MM.1S (cell line): ENCODE measurements at places on chromosomes 1 and 21.

- no peak overlapping the region for H3K27ac ChIP-seq
- H3K4me3 ChIP-seq = no peak overlapping the region
Measured at GRCh38 chr1:78339490-78339889, 151.3 kb upstream of the PTGFR start.

DNA sequence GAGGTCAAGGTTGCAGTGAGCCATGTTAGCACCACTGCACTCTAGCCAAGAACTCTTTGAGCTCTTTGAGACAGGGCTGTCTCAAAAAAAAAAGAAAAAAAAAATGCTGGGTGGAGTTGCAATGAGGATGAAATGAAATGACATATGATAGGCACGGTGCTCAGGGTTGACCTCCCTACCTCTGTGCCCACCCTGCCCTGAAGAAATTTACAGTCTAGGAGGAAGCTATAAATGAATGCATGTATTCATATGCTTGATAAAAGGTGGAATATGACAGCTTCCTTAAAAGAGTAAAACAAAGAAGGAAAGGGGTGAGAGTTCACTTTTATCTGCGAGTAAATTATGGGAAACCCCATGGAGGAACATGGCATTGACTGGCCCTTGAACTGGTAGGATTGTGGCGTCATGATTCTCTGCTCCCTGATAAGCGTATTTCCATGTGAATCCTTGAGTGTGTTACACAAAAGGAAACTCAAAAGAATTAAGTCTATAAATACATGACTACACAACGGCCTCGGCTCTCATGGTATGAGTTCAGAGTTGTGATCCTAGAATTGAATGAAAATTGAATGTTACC is 59.0 kb upstream of the RAVER2 start:
- no peaks in the 10 kb centered on the region for H3K4me1 ChIP-seq
- no peak overlapping the region for H3K4me3 ChIP-seq
- H3K27ac ChIP-seq = no peak overlapping the region
- DNase-seq = no peak
- H3K27me3 ChIP-seq = no peaks in the 10 kb centered on the region

- no peak overlapping the region for H3K4me3 ChIP-seq
- H3K4me1 ChIP-seq = no peaks in the 10 kb centered on the region
- no peaks in the 10 kb centered on the region for H3K36me3 ChIP-seq
- no peak overlapping the region for H3K27ac ChIP-seq
- DNase-seq = no peak
- no peaks in the 10 kb centered on the region for H3K27me3 ChIP-seq
Measured at GRCh38 chr1:110430366-110430765, 20.6 kb upstream of the PROK1 start.

GRCh38 chr1:69919129-69919921 is 286.1 kb downstream of the LRRC40 start:
- H3K4me1 ChIP-seq = no peaks in the 10 kb centered on the region
- no peak for DNase-seq
- H3K4me3 ChIP-seq = no peak overlapping the region
- H3K27ac ChIP-seq = no peak overlapping the region

GRCh38 chr1:20194224-20194623 is 7.9 kb upstream of the PLA2G2C start:
- no peak for DNase-seq
- H3K27me3 ChIP-seq = peaks cover 95% of the 10 kb centered on the region
- H3K36me3 ChIP-seq = no peaks in the 10 kb centered on the region
- H3K4me1 ChIP-seq = no peaks in the 10 kb centered on the region
- H3K27ac ChIP-seq = no peak overlapping the region
- H3K4me3 ChIP-seq = no peak overlapping the region

GRCh38 chr1:64114012-64114525 is 89.4 kb upstream of the UBE2U start:
- no peak for DNase-seq
- H3K27ac ChIP-seq = no peak overlapping the region
- H3K36me3 ChIP-seq = no peaks in the 10 kb centered on the region
- H3K4me1 ChIP-seq = no peaks in the 10 kb centered on the region
- no peaks in the 10 kb centered on the region for H3K27me3 ChIP-seq

- no peaks in the 10 kb centered on the region for H3K27me3 ChIP-seq
- H3K36me3 ChIP-seq = 0 out of 2 replicates have a peak, but pooled peaks cover 3% of the 10 kb centered on the region
- no peak for DNase-seq
- H3K4me3 ChIP-seq = no peak overlapping the region
- no peaks in the 10 kb centered on the region for H3K4me1 ChIP-seq
Measured at GRCh38 chr1:53966794-53967193, 20.6 kb downstream of the LRRC42 start.

DNA sequence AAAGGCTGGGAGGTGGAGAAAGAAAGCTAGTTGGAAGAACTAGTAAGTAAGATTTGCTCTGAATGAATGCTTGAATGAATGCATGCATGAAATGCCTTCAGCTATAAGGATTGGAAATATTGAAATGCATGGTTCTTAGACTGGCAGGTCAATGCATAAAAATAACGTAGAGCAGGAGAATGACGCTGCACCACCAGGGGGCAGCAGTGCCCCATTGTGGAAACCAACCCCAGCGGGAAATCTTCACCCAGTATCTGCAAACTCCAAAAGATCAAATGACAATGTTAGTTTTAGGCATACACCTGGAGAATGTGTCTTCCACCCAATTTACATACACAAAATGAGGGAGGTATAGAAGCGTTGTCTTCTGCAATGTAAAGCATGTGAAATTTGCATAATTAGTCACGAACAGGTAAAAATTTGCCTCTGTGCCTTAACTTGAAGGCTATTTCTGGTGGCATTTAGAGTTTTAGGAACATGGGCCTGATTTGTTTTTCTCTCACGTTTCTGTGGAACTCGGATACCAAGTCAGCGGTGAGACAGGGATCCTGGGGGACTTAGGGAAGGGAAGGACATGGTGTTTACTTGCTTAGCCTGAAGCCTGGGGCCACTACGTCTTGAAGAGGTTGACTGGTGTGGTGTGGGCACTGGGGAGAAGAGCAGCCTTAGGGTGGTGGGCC is 78.6 kb downstream of the HHAT start:
- no peaks in the 10 kb centered on the region for H3K4me1 ChIP-seq
- no peak overlapping the region for H3K27ac ChIP-seq
- peak; percentile 76 for DNase-seq
- H3K36me3 ChIP-seq = no peaks in the 10 kb centered on the region
- H3K27me3 ChIP-seq = no peaks in the 10 kb centered on the region
- no peak overlapping the region for H3K4me3 ChIP-seq

DNA sequence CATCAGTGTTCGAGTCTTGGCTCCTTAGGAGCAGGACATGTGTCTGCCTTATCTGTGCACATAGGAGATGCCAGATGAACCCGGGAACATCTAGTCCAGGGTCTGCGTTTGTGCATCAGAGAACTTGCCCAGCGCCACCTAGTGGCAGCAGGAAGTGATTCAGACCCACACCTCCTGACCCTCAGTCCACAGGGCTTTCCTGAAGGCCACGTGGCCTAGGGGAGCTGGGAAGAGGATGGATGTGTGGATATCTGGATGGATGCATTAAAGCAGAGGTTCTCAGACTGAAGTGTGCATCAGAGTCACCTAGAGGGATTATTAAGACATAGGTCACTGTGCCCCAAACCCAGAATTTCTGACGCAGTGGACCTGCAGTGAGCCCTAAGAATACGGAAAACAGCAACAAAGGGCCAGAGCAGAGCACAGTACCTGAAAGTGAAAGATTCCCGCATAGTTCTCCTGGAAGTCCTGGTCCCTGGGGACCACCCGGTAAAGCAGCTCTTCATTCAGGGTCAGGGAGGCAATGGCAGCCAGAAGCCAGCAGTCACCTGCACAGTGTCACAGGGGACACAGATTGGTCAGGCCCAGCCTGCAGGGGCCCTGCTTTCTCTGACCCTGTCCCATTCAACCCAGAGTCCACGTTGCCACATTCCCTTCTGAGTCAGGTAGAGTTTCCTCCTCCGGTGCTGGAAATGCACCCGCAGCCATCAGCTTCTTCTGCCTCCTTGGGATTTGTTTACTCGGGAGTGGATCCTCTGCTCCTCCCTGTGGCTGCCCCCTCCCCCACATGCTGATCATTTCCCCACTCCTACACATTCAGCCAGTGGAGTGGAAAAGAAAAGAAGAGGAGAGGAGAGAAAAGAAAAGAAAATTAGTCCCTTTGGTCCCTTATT is 37.0 kb downstream of the CAPN8 start:
- DNase-seq = peak; percentile 36
- H3K4me1 ChIP-seq = no peaks in the 10 kb centered on the region

DNA sequence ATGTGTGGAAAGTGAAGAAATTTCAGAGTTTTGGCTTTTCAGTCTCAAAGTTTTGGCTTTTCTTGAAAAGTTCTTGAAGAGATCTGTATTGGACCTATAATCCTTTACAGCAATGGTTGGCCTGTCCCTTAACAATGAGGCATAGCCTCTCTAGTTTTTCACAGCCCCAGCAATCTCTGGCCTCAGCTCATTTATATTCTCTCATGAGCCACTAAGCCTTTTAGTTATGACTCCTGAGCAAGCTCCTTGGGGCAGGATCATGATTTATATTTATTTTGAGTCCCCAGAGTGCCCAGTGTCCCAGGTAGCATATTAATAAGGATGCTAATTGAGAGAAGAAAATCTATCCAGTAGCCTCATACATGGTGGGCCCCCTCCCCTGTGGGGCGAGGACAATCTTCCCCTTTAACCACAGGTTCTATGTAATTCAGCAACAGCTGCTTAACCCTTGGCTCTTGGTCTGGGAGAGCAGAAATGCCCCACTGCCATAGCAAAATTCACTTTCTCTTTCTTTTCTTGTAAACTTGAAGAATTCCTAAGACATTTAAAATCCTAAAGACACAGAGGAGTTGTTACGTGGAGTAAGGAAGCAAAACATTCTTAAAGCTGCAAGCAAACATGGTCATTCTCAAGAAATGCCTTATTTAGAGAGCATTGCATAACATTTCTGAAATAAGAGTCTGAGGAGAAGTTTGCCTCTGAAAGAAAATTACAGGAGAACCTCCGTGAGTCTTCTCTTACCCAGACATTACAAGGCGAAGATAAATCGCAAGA is 6.3 kb downstream of the NGF start:
- H3K4me1 ChIP-seq = no peaks in the 10 kb centered on the region
- no peak overlapping the region for H3K4me3 ChIP-seq
- no peak for DNase-seq
- no peaks in the 10 kb centered on the region for H3K36me3 ChIP-seq
- H3K27ac ChIP-seq = no peak overlapping the region

- no peaks in the 10 kb centered on the region for H3K36me3 ChIP-seq
- no peaks in the 10 kb centered on the region for H3K4me1 ChIP-seq
Measured at GRCh38 chr1:185821612-185822385, 87.6 kb downstream of the HMCN1 start.

GRCh38 chr1:162855461-162856150 is 5.4 kb downstream of the CCDC190 start:
- no peaks in the 10 kb centered on the region for H3K27me3 ChIP-seq
- no peak overlapping the region for H3K4me3 ChIP-seq
- no peaks in the 10 kb centered on the region for H3K36me3 ChIP-seq
- no peak for DNase-seq
- H3K27ac ChIP-seq = no peak overlapping the region
- H3K4me1 ChIP-seq = peaks cover 26% of the 10 kb centered on the region; the same call in 1 of the 2 replicates

DNA sequence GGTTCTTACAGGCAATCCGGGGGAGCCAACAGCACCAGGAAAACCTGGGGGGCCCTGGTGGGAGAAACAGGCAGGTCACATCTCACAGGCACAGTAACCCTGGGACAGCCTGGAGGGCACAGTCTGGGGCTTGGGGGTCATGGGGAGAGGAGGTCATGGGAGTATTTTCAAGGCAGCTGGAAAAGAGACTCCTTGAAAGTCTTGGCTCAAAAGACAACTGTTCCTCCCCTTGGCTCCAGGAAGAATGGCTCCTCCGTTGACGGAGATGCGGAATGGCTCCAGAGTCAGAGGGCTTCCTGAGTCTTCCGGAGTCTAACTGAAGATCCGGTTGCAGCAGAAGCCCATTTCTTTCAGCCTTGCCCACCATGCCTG is 25.9 kb upstream of the PEF1 start:
- no peak for DNase-seq
- 0 out of 2 replicates have a peak overlapping the region, but pooled peaks have one; percentile 3 for H3K4me3 ChIP-seq

GRCh38 chr1:150543500-150544143 is 5.6 kb upstream of the ADAMTSL4 start:
- no peak overlapping the region for H3K4me3 ChIP-seq
- no peaks in the 10 kb centered on the region for H3K36me3 ChIP-seq
- H3K27ac ChIP-seq = no peak overlapping the region
- 0 out of 2 replicates have a peak, but pooled peaks cover 2% of the 10 kb centered on the region for H3K4me1 ChIP-seq
- no peak for DNase-seq
- no peaks in the 10 kb centered on the region for H3K27me3 ChIP-seq
